Astrocyte of the spinal cord (primary cell): ENCODE measurements at places on chromosomes 11 and 22.
A peak's percentile ranks its signal among the peaks of the same experiment; 100 is the strongest.

DNA sequence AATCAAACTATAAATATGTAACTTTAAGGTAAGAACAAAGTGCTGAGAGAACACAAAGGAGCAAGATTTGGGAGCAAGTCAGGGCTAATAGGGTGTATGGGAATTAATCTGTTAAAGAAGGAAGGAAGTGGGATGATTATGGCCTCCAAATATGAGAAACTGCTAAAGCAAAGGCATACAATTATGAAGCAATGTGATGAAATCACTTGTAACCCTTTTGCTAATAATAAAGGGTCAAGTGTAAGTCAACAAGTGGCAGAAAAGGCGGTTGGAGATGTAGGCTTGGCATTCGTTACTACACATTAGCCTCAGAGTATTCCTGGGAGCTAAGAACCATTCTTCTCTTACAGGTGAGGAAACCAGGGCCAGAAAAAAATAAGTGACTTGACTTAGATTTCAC, 1002.3 kb upstream of the TENM4 start:
- no peak for DNase-seq

- no peak for DNase-seq
Measured at GRCh38 chr11:132653237-132653636, 879.1 kb downstream of the OPCML start.

DNA sequence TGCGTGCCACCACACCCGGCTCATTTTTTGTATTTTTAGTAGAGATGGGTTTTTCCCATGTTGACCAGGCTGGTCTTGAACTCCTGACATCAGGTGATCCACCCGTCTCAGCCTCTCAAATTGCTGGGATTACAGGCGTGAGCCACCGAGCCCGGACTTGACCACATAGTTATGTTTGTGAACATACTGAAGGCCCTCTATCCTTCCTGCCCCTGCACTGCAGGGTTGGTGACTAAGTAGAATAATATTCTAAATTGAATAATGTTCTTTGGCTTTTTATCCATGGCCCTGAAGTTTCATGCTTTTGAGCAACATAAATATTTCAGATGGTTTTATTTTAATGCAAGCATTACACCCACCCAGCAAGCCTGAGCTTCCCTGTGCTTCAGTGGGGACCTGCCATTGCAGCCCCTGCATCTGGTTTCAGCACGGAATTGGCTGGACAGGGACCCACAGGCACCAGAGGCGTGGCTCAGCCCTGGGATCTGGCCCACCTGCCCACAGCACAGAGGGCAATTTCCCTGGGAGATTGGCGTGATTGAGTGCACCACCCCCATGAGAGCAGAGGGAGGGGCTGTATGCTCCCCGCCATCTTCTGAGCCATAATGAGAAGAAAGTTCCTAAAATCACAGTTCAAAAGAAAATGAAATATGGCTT, 460.5 kb downstream of the BRD1 start:
- peak; percentile 10 for DNase-seq

- DNase-seq = no peak
Measured at GRCh38 chr22:49676783-49677494, 150.7 kb downstream of the BRD1 start.
